ENCODE measurements at places on chromosomes 6 and 20.

- no peak for DNase-seq
These were observed 3.7 kb upstream of the MAP3K5 start for GRCh38 chr6:136795996-136796395.

DNA sequence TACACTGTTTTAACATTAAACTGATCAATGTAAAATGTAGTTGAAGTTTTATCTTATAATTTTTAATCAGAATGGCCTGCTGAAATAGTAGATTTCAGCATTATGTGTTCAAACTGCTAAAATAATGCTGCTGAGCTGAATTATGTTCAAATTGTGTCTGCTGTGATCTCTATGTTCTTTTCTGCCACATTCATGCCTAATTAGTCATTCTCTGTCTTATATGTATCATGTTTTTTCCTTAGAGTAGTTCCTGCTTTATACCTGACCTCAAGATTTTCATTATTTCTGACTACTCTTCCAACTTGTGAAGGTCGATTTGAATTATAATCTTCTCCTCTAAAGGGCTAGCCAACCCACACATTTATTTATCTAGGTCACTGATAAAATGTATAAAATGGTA lies 476.7 kb upstream of the EPHA7 start:
- no peak for DNase-seq

DNA sequence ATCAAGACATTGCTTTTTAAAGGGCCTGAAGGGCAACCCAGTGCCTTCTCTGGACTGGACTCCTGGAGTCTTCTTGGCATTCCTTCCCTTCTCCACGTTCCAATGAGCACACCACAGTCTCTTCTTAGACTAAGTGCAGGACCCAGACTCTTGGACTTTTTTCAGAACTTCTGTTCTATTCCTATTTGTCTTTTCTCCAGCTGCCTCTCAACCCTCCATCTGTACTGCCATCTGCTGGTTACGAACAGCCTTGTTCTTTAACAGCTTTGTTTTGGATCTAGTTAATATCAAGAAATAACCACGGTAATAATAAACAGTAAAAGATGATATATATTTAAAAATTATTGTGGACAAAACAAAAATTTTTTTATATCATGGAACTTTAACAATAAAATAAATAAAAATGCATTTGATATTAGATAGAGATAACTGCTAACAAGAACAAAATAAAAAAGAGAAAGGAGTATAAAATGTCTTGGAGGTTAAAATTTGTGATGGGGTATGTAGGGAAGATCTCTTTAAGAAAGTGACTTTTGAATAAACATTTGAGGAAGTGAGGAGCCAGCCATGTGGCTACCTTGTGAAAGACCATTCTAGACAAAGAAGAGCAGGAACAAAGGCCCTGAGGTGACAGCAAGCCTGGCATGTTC lies 105.1 kb upstream of the HCRTR2 start:
- DNase-seq: no peak

DNA sequence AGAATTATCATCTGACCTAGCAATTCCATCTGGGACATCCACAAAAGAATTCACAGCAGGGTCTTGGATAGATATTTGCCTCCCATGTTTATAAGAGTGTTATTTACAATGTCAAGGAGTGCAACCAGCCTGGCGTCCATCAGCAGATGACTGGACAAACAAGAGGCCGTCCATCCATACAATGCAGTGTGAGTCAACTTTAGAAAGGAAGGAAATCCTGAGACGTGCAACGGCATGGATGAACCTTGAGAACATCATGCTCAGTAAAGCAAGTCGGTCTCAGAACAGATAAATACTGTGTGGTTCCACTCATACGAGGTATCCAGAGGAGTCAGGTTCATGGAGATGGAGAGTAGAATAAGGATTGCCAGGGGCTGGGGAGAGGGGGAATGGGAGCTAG lies 46.4 kb downstream of the FOXF2 start:
- DNase-seq: no peak

DNA sequence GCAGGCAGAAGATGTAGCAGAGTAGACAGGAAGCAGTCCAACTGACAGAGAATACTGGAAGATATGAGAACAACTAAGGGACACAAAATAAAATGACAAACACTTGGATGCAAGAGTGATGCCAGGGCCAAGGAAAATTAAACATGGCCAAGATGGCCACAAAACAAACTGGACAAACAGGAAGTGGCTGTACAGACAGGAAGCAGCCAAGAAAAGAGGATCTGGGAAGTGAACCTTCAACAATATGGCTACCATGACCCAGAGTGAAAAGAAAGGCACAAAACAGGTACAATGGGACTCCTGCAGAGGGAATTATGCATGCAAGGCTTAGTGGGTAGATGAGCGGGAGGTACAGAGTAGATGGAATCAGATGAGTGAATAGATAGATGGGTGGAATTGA lies 29.1 kb downstream of the HLA-DPB1 start:
- DNase-seq: no peak

DNA sequence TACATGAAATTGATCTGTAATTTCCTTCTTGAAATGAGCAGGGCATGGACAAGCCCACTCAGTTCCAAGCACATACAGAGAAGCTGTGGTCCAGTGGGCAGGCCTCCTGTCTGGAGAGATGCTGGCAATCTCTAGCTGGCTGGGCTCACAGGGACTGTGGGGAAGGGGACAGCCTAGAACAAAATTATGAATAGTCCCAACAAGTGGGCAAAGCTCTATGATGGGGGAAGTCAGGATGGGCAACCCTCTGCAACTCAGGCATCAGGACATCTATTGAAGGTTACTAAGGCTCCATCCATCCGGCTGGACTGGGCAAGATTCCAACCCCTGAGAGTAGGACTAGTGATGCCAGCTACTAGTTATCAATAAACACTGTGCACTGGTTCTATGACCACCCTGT lies 40.9 kb downstream of the TRERF1 start:
- no peak for DNase-seq

GRCh38 chr6:112269114-112269513 lies 14.7 kb upstream of the LAMA4 start:
- DNase-seq: no peak

GRCh38 chr20:1273366-1273765 lies 7.3 kb downstream of the SNPH start:
- no peak for DNase-seq
